IPS DF 6.9 (cell line): ENCODE measurements at places on chromosomes 13 and 19.

DNA sequence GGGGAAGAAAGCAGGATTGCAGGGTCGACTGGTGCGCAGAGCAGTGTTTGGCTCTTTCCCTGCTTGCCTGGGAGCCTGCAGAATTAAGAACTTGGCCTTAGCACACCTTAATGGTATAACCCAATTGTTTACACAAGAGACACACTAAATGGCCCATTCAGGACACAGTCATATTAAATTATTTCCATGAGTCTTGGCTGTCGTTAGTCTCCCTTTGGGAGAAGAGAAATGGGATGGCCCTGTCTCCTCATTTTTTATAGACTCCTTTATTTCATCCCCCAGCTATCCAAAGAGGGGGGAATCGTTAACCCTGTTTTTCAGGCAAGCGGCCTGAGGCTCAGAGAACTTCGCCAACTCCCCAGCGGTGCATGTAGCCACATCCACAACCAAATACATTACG is 282.5 kb downstream of the SUCLA2 start:
- DNase-seq: no peak

GRCh38 chr19:45593520-45593919 is 8.5 kb downstream of the GPR4 start:
- DNase-seq: no peak

DNA sequence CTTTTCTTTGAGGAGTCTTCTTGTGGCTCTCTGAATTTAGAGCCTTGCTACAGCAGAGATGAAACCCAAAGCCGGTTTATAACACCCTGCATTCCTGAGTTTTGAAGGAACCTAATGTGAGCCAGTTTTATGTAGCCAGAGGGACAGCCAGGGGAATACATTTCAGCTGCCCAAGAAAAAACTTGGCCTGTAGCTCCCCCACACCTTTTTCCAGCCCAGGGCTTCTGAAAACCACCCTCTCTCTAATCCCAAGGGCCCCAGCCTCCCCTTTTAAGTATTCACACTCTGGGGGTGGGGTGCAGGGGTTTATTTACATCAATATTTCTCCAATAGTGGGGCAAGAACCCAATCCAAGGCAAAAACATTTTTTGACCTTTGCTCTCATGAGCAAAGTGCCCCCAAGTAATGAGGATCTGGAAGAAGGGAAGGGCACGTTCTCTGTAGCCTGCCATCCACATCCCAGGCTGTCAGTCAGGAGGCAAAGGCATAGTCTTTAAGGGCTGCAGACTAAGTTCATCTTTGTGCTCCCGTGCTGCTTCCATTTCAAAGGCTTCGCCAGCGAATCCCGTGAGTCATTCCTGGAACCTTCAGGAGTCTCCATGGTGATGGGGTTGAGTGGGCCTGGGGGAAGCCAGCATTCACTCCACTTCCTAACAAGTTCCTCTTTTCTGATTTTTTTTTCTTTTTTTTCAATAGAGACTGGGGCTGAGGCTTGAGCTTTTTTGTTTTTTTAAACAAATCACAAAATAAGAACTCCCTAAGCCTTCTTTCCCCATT is 33.2 kb upstream of the MEDAG start:
- no peak for DNase-seq

GRCh38 chr19:41706741-41707501 is 1.5 kb upstream of the CEACAM5 start:
- peak; percentile 48 for DNase-seq

DNA sequence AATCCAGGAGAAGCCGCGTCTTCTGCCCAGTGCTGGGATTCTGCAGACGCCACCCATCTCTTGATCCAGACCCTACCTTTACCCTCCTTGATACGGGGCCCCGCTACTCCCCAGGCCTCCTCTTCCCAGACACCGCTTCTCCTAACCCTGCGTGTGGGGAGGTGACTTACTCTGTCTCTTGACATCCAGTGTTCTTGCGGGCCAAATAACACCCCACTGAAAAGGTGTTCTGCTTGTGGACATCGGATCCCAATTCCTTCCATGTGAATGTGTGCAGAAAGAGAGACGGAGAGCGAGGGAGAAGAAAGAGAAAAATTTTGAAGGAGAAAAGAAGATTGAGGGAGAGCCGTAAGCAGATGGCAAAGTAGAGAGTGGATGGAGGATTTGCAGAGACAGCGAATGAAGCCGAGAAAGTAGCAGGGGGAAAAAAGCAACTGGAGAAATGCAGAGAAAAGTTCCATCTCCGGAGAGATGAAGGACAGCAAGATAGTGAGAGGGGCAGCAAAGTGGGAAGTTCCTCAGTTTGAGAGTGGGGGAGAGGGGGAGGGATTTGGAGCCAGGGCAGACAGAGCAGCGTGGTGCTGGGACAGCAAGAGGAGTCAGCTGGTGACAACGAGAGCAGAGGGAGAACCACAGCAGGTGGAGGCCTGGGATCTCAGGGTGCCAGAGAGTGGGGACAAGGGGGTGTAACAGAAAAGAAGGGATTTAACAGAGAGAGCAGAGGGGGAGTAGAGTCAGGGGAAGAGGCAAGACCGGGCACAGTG is 814 bp downstream of the ZNF480 start:
- DNase-seq: no peak
